ENCODE measurements at places on chromosomes 6 and 20.

GRCh38 chr6:38180586-38180985 is 361.1 kb downstream of the ZFAND3 start:
- DNase-seq, result no peak

- no peak for DNase-seq
Measured at GRCh38 chr20:39146394-39146793, 184.2 kb downstream of the DHX35 start.

- no peak for DNase-seq
Measured at GRCh38 chr20:51484831-51485230, 57.7 kb downstream of the NFATC2 start.

GRCh38 chr20:52958211-52958610 is 13.9 kb upstream of the TSHZ2 start:
- no peak for DNase-seq

GRCh38 chr6:161618831-161619454 is 345.1 kb upstream of the AGPAT4 start:
- no peak for DNase-seq

DNA sequence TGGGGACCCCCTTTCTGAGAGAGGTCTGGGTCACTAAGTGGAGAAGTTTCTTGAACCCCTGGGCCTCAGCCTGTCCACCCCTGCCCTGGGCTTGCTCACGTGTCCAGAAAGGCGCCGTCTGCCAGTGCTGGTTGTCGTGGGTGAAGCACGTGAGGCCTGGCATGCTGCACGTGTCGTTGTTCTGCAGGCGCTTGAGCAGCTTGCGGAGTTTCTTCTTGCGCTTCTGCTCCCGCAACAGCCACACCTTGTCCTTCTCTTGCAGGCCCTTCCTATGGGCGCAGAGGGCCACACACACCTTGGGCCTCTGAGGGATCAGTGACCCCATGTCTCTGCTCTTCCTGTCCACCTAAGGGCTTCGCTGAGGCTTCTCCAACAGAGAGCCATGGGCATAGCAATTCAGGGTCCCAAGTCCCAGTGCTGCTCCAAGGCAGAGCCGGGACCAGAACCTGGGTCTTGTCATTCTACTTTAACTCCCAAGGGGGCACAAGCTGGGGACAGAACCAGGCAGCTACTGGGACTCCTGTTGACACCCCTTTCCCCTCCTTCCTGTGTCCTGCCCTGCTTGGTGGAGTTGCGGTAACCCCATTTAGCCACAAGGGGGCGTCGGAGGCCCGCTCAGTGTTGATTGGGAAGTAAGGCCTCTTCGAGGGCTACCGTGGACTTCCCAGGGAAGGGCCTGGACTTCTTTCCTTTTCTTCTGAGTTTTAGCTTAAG is 121.8 kb downstream of the SULF2 start:
- DNase-seq, result peak; percentile 48

DNA sequence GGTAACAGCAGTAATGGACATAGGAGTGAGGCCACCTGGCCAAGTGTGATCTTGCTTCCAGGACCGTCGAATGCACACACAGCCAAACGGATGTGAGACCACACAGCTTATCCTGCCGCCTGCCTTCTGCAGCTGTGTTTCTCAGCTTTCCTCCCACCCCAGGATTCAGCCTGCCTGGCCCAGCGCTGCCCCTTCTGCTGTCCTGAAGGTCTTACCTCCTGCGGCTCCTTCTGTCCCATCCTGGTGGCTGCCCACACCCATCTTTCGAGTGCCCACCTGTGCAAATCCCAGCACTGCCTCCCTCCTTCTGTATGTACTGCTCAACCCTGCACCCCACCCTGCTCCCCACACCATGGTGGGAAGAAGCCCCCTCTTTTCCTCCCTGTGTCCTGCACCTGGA is 49.4 kb upstream of the DACT2 start:
- no peak for DNase-seq

DNA sequence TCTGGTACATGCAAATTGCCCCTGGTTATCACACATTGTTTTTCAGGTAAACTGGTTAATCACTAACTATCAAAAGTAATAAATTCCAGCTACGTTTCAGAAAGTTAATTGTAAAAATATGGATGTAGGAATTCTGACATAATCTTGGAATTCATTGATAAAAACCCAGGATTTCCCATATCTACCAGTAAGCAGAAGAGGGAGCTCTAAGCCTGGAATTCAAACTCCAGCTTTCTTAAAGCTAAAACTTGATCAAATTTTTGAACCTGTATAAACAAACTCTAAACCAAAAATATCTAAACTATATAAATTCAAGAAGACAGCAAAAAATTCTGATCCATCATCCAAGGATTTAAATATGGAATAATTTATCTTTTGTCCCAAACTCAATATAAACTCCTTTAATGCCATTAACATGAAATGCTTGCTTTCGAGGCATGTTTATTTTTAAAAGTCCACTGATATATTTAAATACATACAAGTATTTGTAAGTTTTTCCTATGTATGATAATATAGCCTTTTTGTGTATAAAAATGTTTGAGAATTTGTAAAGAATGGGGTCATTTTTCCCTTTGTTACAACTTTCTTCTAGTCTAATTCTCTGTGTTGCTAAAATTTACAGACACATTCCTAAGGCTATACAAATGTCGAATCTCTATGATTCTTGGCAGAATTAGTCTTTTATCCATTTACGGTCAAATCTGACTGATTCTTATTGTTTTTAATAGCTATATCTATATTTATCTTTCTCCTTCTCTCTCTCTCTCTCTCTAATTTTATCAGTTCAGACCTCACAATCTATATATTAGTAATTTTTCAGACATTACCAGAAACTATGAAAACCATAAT is 91.4 kb upstream of the RNF217 start:
- no peak for DNase-seq

DNA sequence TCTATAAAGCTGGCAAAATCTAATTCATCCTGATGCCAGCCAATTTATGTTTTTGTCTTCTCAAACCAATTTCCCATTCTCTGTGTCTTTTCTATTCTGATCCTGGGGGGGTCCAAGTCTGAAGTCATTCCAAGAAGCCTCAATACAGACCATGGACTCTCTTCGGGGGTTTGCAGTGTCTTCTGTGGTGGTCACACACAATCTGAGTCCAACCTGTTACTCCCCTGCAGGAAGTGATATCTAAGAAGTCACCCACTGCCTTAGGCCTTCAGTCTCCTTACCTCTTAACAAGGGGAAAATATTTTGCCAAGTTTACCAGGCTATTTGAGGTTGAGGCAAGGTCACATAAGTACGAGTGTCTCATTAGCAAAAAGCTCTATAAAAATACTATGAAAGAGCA is 1.9 kb downstream of the TRIM26 start:
- no peak for DNase-seq

DNA sequence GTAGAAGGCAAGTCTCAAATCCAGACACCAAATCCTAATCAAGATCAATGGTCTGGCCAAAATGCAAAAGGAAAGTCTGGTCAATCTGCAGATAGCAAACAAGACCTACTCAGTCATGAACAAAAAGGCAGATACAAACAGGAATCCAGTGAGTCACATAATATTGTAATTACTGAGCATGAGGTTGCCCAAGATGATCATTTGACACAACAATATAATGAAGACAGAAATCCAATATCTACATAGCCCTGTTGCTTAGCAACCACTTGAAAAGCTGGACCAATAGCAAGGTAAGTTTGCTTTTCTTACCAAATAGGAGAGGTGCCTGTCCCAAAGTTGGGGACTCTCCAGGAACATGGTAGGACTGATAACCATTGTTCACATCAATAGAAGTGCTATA is 2.0 kb downstream of the SEMG2 start:
- DNase-seq, result no peak

DNA sequence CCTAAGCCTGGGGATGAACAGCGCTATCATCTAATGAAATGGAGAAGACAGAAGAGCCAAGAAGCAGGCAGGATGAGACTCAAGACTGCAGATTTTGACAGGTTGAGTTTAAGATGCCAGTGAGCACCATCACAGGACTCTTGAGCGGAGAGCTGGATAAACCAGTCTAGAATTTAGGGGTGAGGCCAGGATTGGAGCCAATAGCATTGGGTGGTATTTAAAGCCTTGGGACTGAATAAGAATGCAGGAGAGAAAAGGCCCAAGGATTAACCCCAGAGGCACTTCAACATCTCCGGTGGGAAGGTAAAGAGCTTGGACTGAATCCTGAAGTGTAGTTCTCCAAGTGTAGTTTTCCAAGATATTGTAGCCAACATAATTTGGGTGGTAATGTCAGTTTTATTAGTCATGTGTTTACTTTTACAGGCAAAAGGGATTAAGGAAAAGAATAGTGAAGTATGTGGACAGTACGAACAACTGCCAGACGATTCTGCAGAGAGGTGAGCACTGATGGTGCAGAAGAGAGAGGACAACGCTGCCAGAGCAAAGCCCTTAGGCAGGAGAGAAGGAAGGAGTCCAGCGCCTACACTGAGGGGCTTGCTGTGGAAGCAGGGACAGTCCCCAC is 85.2 kb downstream of the DTNBP1 start:
- no peak for DNase-seq

DNA sequence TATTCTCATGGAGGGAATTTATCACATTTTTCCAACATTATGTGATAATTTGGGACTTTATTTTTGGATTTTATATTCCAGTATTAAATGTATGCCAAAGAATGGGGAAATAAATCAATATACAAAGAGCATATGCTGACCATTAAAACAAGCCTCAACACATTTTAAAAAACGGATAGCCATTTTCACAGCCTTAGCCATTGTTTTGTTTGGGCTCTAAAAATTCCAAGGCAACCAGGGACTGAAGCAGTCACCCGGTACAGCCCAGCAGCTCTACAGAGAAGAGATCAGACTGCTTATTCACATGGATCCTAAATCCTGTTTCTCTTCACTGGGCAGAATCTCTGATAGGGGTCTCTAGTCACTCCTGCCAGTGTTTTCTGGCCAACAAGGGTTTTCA is 150.2 kb upstream of the OGFRL1 start:
- no peak for DNase-seq

- no peak for DNase-seq
Measured at GRCh38 chr20:47785311-47785853, at the start of gene SULF2. Gene SULF2 (minus strand): TSS chr20:47785481. CDS start chr20:47757363, 28,118 bp downstream.

GRCh38 chr20:36631646-36632045 is 14.3 kb downstream of the SLA2 start:
- DNase-seq, result no peak

DNA sequence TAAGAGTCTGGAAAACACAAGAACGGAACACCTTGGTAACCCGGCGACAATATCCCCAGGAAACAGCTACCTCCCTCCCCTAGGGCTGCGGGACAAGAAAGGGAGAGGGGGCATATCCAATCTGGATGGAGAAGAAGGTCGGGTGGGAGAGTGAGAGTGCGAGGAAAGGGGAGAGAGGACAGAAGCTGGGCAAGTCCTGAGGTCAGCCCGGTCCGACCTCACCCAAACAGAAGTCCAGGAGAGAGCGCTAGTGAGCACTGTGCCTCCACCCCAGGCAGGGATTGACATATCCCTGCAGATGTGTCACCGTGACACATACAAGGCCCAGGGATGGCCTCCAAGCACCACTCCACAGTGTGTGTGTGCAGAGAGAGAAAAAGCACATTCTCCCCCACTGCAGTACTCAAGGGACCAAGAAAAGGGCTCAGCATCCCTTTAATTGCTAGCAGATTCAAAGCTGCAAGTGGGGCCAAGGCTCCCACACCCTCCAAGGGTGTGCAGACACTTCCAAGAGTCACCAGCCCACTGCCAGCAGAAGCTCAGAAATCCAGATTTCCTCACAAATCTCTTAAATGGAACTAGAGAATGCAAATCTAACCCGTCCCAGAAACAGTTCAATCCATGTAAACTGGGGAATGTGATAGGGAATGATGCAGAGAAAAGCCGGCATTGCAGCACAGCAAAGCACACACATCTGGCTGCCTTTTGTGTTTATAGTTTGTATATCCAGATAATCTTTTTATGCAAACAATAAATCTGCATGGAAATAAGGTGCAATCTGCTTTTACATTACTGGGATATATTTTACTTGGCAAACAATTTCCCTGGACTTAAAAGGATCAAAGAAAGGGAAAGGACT is 3.1 kb downstream of the PXDC1 start:
- no peak for DNase-seq

- DNase-seq, result no peak
Measured at GRCh38 chr6:157151989-157152388, 171.3 kb downstream of the TMEM242 start.

DNA sequence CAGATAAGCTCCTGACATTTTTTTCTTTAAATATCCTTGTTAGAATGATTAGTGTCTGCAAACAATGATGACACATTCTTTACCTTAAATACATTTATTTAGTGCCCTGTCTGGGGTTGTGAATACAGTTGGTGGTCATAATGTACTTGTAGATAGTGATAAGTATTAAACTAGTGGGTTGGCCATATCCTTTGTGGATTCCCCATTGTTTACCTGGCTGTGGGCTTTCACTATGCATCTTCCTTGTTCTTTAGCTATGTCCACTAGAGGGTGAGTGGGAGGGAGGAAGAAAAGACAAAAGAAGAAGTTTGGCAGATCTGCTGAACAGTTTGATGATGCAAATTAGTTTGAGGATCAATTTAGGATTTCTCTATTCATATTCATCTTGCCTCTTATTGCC is 15.7 kb downstream of the HS3ST5 start:
- no peak for DNase-seq

- no peak for DNase-seq
Measured at GRCh38 chr20:53752971-53753879, 159.6 kb upstream of the ZNF217 start.

DNA sequence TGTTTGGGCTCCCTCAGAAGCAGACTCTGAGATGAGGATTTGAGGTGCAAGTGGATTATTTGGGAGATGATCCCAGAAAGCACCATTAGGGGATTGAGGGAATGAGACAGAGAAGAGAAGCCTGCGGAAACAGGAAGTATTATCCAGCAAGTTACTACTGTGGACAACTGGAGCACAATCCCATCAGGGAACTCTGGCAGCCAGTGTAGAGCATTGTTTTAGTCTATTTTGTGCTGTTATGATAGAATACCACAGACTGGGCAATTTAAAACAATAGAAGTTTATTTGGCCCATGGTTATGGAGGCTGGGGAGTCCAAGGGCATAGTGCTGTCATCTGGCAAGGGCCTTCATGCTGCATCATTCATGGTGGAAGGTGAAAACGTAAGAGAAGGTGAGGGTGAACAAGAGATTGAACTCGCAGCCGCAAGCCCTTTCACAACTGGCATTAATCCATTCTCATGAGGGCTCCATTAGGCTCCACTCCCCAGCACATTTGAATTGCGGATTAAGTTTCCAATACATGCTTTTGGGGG is 43.5 kb upstream of the SLC9A8 start:
- DNase-seq, result no peak

DNA sequence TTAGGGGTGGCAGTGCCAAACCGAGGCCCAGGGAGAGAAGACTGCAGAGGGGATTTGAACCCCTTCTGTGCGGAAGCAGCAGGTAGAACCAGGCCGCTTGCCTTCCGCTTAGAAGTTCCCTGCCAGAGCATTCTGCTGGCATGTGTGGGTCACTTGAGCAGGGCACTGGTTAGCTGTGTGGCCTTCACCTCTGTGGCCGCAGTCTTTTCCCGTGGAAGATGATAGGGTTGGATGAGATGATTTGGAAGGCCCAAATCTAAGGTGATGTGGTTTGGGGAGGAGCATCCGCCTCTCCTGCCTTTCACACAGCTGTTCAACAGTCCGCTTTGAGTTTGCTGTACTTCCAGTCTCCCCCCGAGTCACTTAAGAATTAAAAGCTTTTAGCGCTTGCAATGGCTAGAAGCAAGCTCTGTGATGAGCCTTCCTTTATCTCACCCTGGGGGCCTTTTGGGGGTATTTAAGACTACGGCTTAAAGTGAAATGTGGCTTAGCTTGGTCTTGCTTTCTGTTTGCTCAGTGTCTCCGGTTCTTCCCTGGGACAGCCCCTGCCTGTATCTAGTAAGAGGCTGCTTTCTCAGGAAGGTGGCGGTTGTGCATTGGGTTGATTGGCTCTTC is 743 bp downstream of the CMTR1 start:
- peak; percentile 20 for DNase-seq

GRCh38 chr6:90319979-90320685 is 23.5 kb upstream of the BACH2 start:
- no peak for DNase-seq

Data from stimulated activated CD4-positive, alpha-beta T cell treated with anti-CD3 and anti-CD28 coated beads, Interleukin-15, amount 100 ng/mL, for 1 hour (primary cell).